ENCODE measurements at places on chromosomes 1 and 21.
A peak's percentile ranks its signal among the peaks of the same experiment; 100 is the strongest.

GRCh38 chr1:235006132-235006721 is 122.4 kb downstream of the TOMM20 start:
- no peak for DNase-seq

GRCh38 chr1:109385417-109385816 is 12.3 kb downstream of the SORT1 start:
- DNase-seq: no peak

DNA sequence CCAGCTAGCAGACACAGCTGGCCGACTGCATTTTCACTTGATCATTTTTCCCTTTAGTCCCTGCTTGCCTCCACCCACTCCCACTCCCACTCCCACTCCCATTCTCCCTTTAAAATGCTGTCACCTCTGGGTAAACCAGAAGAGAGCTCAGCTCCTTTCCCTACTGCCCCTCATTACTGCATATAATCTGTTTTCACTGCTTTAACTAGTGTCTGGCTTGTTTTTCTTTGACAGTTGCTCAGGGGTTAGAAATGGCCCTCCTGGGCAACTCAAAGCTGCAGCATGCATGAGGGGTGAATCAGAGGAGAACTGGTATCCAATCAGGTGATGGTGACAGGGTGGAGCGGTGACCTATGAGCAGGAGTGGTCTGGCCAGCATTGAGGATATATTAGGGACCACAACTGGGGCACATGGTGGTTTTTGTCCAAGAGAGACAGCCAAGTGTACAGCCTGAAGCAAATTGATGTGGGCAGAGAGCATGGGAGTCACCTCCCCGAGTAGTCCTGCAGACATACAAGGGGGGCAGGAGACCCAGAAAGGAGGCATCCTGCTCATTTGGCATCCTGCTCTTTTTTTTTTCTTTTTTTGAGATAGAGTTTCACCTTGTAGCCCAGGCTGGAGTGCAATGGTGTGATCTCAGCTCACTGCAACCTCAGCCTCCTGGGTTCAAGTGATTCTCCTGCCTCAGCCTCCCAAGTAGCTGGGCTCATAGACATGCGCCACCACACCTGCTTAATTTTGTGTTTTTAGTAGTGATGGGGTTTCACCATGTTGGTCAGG is 42.6 kb upstream of the SRSF10 start:
- no peak for DNase-seq

- no peak for DNase-seq
Observed at GRCh38 chr21:14901482-14901958, 163.3 kb downstream of the NRIP1 start.

GRCh38 chr1:152718238-152718637 is 10.3 kb downstream of the LCE4A start:
- DNase-seq: no peak

DNA sequence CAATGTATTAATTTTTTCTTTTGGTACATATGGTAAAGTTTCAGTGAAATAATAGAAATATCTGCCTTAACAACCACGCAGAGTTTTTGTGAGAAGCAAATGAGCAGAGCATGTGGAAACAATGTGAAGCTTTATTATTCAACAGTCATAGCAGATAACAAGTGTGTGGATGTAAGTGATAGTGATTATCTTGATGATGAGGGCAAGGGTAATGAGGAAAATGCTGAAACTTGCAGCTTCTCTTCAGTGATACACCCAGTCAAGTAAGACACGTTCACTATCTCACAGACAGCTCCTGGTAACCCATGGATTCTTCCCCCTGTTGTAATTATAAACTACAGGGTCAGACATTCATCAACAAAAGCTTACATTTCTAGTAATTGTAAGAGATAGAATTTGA is 14.6 kb upstream of the OR2L5 start:
- DNase-seq: no peak

DNA sequence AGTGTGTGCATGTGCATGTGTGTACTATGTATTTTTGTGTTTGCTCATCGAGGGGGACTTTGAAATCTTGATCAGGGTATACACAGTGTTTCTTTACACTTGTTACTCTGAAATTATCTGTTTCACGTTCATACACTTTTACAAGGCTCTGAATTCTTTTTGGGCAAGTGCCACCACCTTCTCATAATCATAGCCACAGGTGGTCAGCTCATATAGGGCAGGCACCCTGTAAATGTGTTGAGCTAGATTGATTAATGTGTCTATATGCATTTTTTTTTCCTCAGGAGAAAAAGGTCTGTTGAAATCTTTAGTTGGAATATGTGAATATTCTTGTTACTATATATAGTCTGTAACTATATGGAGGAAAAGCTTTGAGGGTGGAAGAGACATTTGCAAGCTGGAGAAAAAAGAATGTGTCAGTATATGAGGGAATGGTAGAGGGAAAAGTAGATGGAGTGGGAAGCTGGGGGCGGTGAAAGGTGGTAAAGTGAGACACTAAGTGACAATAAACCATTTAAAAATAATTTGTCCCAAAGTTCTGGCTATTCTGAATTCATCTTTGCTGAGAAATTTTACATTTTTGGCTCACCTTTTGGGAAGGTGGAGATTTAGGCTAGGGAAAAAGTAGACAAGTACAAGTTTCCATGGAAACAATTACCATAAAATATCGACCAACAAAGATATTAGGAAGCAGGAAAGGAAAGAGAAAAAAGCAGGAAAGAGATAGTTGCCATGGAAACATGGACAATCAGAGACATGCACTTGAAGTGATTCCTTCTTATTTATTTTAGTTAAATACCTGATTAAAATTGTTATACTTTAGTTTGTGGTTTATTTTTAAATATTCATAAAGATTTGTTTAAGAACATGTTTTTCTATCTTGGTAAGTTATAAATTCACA is 277.5 kb downstream of the PDE4B start:
- no peak for DNase-seq

- peak; percentile 50 for DNase-seq
Observed at GRCh38 chr1:182968151-182968741, 15.3 kb upstream of the SHCBP1L start.

DNA sequence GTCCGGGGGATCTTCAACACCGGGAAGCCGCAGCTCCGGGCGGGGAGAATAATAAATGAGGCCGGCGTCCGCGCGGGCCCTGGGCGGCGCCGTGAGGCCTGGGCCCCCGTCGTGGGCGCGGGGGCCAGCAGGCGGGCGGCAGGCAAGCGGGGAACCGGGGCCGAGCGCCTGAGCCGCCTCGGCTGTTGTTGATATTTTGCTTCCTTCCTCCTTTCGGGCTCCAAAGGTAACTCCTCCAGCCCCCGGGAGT is at the start of gene MEF2D:
Gene MEF2D, minus strand, starts transcription at position 233 of the 250 bp plus-strand sequence. CDS start 17,483 bp downstream, outside the sequence.
- no peak for DNase-seq

DNA sequence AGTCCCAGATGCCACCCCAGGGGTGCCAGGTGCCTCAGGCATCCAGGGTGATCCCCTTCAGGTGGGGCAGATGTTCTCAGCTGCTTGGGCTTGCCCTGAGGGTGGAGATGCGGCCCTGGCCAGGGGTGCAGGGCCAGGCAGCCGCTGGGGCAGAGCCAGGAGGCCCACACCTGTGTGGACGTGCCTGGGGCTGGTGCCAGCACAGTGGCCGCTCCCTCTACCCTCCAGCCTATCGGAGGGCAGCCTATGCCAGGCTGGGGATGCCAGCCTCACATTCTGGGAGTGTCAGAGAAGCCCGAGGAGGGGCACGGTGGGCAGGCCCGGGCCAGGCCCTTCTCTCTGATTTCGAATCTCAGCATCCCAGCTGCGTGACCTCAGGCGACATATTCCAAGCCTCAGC is 96.5 kb upstream of the WNT4 start:
- DNase-seq: no peak

- no peak for DNase-seq
Observed at GRCh38 chr1:240099748-240100147, 8.1 kb downstream of the FMN2 start.

GRCh38 chr1:230629511-230629910 is 12.8 kb upstream of the COG2 start:
- DNase-seq: no peak

GRCh38 chr21:42672699-42673458 is 19.5 kb downstream of the PDE9A start:
- no peak for DNase-seq

DNA sequence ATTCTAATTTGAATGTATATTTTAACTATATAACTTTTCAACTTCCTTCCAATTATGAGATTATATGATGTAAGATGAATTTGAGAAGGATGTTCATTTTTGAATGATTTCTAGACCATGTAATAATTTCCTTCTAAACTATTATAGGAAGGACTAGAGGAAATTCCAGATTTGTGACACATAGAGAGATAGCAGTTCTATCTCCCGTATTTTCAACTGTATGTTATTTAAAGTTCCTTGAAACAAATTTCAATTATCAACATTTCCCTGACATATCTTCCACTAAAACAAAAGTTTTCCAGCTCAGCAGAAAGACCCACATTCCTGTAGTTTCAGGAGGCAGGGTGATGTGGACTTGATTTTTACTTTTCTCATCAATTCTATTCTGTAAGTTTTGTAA is 396.7 kb upstream of the C1orf87 start:
- DNase-seq: no peak

- no peak for DNase-seq
Observed at GRCh38 chr1:162389971-162390370, 8.4 kb downstream of the C1orf226 start.

DNA sequence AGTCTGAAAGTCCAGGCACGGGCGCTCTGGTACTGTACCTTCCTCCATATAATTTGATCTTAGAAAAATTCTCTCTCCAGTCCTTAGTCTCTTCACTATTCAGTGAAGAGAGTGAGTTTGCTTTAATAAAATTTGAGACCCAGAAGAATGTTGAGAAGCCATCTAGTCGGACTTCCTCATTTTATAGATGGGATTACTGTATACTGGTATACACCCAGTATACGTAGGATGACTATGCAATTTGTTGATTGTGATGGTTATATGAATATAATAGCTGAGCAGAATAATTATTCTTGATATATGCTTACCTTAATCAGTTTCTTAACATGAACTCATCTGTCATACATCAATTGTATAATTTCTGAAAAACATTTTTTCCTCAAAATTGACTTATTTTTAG is 328.0 kb upstream of the B3GALT2 start:
- no peak for DNase-seq

- no peak for DNase-seq
Observed at GRCh38 chr1:4650481-4650880, 3.9 kb upstream of the AJAP1 start.

DNA sequence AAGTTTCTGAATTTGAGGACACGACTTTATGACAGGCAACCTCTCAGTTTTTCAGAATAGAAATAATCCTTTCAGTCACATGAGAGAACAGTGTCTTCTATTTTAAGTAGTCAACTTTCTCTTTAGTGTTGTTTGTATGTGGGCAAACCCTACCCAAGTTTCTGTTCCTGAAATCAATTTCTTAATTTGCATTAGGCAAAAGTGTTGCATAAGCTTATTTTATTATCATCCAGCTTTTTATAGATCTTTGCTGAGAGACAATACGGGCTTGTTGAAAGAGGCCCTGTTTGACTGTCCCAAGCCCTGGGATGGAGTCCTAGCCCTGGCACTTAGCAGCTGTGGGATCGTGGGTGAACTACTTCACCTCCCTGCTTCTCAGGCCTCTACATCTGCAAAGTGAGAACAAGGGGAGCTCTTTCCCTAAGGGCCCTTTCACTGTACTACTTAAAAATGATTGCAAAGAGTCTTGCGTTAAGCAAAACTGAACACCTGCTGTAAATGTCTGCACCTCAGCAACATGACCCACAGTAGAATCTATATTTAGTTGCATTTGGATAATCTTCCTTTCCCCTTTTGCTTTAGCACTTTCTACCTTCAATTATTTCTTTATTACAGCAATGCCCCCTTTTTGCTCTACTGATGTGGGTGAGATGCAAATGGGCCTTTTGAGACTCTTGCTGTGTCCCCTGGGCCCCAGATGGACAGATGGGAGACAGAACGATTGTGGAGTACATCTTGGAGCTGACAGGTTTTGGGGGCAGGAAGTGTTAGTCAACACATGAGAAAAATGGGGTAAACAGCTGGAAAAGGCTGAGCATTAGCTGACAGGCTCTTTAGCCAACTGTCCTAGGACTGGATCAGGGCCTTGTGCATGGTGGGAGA is 41.0 kb upstream of the SCAF4 start:
- peak; percentile 6 for DNase-seq

GRCh38 chr1:44425341-44426082 is 20.5 kb downstream of the RNF220 start:
- no peak for DNase-seq

GRCh38 chr21:32423320-32424190 is 11.0 kb downstream of the EVA1C start:
- DNase-seq: no peak

- no peak for DNase-seq
Observed at GRCh38 chr21:29293495-29293894, 5.2 kb upstream of the BACH1 start.

- no peak for DNase-seq
Observed at GRCh38 chr1:201554789-201555592, 16.1 kb downstream of the NAV1 start.

- DNase-seq: no peak
Observed at GRCh38 chr1:85571828-85572227, 8.7 kb upstream of the CCN1 start.

DNA sequence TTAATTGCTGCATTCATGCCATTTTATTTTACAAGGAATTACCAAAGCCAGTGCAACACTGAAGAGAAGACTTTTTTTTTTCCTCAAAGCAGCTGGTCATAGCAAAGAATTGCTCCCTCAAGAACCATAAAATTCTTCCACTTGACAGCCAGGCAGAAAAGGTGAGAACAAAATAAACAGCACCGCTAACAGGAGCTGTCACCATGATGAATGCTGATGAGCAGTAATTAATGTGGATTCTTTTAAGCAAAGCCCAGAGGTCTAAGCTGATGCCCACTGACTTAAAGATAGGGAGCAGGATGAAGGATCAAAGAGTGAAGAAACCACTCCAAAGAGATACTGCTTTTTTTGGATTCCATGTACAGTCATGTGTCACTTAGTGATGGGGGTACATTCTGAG is 428.4 kb downstream of the BRINP3 start:
- DNase-seq: no peak

DNA sequence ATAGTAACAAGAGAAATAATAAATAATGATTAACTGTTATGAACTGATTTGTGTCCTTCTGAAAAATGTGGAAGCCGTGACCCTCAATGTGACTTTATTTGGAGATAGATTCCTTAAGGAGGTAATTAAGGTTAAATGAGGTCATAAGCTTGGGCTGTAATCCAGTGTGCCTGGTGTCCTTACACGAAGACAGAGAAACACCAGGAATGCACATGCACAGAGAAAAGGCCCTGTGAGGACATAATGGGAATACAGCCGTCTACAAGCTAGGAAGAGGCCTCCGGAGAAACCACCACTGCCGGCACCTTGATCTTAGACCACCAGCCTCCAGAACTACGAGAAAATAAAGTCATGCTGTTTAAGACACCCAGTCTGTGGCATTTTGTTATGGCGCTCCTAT is 215.9 kb downstream of the NEGR1 start:
- no peak for DNase-seq

DNA sequence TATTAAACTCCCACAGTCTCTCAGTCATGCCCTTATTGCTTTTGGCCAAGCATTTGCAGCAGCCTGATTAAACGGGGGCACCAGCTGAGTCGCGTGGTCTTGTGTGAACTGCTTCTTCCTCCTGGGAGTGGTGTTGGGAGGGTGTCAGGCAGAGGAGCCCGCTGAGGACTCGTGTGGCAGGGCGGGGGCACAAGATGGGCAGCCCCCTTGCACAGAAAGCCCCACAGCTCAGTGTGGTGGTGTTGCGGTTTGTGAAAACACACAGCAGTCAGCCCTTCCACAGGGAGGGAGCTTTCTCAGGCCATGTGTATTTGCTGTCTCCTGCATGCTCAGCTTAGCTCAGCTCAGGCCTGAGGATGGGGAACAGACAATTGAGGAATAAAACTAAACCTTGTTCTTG is 22.4 kb downstream of the PEX14 start:
- no peak for DNase-seq

Measured in lung (tissue), 17 donors.